NCI-H1436 treated with DMSO at 0.1 percent for 48 hours (cell line): ENCODE measurements at places on chromosomes 6 and 20.

DNA sequence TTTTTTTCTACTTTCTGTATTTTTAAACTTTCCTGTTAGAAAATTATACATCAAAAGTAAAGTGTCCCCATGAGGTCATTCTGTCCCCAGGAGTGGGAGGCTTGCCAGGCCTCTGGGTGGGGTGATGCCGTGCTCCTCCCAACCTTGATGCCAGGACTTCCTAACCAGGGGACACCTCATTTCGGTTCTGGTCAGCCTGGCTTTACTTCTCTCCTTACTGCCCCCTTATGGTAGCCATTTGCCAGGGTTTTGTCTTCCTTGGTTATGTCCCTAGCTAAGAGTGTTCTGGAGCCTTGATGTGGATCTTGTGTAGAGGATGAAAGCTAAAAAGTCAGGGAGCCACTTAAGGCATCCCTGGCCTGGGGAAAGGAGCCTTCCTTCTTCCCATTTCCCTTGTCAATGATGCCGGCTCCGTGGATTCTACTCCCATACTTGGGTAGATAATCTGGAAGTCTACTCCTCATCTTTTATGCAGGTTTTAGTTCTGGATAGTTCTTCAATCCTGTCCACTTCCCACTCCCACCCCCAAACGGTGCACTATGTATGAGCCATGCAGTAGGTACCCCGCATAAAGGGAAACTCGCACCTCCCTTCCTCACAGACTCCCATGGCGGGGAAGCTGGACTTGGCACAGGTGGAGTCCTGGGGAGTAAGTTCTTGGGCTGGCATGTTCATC, 164.1 kb upstream of the SALL4 start:
- no peak for DNase-seq

GRCh38 chr6:112202639-112203341, 51.6 kb downstream of the LAMA4 start:
- DNase-seq, result no peak

GRCh38 chr6:146301764-146302163, 241.9 kb upstream of the RAB32 start:
- DNase-seq, result no peak

- DNase-seq, result no peak
Measured at GRCh38 chr20:47479506-47479905, 22.2 kb upstream of the NCOA3 start.

GRCh38 chr6:71254323-71254722, 34.3 kb upstream of the OGFRL1 start:
- no peak for DNase-seq

DNA sequence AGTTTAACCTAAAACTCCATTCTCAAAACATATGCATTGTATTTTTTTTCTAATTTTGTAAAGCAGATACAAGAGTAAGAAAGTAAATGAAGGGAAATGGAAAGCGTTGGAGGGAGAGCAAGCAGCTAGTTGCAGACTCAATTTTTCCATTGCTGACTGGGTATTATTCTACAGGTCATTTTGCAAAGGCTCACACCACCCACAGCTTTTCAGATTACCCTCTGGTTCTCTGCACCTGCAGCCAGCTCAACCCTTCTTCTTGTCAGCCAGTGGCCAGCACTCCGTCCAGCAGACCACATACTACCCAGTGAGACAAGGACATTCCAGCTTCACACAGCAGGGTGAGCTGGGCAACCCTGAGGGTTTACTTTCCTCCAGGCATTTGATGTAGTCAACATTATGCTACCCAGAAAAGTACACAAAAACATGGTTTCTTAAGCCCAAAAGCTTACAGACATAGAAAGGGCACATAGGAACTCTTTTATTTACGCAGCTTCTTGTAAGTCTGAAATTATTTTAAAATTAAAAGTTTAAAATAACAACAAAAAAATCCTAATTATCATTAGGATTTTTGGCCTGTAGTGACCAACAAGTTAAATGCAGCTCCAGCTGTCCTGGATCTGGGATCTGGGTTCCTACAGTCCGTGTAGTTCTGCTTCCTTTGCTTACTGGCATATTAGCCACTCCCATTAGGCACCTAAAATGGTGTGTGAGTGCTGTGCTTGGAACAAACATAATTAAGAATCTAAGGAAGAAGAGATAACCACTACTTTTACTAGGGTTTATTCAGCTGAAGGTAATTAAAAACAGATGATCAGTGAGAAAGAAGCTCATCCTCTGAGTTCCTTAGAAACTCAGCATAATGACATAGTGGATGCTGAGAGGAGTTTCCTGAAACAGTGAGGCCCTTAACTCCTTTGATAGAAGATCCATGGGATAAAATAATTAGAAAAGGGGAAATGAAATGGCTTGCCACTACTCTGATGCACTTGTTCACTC, 185.3 kb downstream of the PKHD1 start:
- no peak for DNase-seq

DNA sequence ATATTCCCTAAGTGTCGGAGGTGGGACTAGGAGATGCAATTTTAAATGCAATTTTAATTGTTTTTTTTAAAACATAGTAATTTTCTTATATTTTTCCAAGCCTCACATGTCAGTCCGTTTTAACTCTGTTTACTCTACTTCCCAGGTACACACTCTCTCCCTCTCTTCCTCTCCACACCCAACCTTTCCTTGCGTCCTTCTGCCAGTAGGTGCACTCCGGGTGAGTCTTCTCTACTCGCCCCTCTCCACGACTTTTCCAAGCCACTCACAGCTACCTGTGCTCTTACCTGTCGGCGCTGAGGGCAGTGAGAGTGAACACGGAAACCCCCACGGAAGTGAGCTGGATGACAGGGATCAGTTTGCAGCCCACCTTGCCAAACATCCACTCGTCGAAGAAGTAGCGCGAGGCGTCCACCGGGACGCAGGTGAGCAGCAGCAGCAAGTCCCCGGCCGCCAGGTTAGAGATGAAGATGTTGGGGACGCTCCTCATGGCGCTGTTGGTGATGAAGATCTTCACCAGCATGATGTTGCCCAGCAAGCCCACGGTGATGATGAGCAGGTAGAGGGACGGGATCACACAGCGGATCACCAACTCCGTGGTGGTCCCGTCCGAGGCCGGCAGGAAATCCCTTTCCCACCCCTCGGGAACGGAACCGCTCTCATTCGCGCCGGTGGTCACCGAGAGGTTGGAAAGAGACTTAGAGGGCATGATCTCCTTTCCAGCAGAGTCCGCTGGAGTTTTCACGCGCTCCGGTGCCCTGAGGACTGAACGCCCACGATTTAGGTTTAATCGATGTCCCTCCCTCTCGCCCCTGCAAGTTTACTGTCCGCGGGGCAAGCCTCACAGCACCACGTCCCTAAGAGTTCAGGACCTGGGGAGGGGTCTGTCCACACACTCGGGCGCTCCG, 44.5 kb upstream of the GJE1 start:
- DNase-seq, result no peak

GRCh38 chr20:33062105-33062824, 8.6 kb downstream of the BPIFB3 start:
- no peak for DNase-seq

DNA sequence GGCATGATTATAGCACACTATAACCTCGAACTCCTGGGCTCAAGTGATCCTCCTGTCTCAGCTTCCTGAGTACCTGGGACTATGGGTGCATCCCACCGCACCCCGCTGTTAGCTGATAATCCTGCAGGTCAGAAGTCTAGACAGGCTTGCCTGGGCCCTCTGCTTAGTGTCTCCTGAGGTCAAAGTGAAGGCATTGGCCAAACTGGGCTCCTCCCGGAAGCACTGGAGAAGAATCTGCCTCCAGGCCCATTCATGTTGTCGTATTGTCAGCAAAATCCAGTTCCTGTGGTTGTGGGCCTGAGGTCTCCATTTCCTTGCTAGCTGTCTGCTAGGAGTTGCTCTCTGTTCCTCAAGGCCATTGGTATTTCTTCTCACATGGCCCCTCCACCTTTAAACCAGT, 6.3 kb upstream of the MROH8 start:
- DNase-seq, result no peak

- DNase-seq, result no peak
Measured at GRCh38 chr6:137810554-137811120, 56.4 kb upstream of the TNFAIP3 start.

DNA sequence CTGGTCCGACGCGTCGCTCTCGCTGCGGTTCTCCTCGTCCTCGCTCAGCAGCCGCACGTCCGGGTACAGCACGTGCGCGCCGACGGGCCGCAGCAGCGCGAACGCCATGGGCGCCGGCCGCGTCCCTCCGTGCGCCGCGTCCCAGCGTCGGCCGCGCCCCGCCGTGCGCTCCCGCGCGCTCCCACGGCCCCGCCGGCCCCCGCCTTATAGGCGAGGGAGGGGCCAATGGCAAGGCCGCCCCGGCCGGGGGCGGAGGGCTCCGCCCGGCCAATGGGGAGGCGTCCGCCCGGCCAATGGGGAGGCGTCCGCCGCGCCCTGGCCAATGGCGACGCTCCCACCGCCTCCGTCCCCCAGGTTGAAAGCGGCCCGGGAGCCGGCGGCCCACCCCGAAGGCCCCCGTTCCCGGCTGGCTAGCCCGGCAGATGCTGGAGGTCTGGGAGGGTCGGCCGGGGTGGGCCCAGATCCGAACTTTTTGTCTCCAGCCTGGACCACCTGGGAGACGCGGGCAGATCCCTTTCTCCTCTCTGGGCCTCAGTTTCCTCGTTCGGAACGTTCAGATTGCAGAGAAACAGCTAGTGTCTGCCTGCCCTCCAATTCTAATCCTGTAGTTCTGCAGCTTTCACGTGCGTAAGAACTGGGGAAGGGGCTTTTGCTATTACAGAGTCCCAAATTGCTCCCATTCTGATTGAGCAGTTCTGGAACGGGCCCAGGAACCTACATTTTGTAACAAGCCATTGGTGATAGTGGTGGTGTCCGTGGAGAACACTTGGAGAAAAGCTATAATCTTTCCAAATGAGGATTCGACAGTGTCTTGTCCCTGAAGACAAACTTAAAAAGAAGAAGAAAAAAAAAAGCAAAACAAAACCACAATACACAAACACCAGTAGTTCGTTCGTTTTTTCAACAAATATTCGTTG, at the start of gene TCF15:
Gene TCF15, minus strand, starts transcription at position 180 of the 917 bp plus-strand sequence. Its CDS starts 72 bp downstream, at position 108.
- no peak for DNase-seq

DNA sequence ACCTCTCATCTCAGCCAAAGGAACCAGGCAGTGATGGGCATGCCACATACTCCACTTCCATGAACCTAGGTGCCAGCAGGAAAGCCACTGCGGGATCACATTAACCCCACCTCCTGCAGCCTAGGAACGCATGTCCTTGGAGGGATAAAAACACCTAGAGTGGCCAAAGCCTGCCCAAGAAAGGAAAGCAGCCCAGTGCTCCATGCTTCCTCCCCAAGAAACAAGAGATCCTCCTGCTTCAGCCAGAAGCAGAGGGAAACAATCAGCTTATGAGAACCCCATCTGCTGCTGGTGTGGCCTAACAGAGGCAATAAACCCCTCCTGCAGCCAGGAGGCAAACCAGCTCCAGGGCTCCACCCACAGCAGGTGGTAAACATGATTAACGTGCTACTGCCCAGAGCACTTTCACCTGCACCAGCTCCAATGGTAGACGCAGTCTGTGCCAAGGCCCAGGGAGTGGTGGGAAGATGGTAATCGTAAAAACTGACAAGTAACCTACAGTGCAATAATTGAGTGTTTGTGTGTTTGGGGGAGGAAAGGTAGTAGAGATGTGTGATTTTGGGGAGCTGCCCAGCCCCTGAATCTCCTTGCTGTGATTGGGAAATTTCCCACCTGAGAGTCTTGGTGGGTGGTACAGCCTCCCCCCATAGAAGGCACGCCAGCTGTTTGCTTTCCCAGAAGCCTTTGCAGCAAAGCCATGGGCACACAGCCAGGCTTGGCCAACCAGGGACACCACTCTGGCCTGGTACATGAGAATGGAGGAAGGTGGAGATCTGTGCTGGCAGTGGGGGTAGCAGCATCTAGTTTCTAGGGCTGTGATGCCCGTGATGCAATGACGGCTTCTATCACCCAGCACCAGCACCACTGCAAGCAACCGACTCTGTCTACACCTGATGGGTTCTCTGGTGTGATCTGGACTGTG, 50.6 kb upstream of the TBC1D7 start:
- DNase-seq, result peak; percentile 38

DNA sequence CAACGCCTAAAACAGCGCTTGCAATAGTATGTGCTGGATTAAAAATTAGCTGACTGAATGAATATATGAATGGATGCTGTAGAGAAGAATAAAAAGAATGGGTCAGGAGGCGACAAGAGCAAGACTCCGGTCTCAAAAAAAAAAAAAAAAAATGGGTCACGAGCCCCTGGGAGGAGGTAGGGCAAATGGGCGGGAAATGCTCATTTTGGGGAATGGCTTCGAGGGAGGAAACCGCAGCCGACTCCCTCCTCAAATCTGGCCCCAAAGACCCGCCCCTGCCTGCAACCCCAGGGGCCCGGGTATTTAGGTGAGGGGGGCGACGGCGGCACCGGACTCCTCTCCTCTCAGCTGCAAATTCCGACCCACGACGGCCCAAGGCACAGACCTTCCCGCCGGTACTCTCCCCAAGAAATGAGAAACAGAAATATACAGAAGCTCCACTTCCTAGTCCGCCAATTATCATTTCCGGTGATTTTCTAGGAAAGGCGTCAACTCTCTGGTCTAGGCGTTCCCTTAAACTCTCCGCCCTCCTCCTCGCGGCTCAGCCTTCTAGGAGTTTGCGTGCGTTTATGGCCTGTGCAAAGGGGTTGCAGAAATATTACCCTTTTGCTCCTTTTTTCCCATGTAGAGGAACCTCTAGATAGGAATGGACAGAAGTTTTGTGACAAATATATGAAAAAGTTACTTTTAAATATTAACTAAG, at the start of gene ZNF311:
Gene ZNF311, minus strand, starts transcription at position 133 of the 703 bp plus-strand sequence. CDS start 1,361 bp downstream, outside the sequence.
- DNase-seq, result no peak

GRCh38 chr6:150720774-150721233, 121.1 kb downstream of the PLEKHG1 start:
- no peak for DNase-seq

DNA sequence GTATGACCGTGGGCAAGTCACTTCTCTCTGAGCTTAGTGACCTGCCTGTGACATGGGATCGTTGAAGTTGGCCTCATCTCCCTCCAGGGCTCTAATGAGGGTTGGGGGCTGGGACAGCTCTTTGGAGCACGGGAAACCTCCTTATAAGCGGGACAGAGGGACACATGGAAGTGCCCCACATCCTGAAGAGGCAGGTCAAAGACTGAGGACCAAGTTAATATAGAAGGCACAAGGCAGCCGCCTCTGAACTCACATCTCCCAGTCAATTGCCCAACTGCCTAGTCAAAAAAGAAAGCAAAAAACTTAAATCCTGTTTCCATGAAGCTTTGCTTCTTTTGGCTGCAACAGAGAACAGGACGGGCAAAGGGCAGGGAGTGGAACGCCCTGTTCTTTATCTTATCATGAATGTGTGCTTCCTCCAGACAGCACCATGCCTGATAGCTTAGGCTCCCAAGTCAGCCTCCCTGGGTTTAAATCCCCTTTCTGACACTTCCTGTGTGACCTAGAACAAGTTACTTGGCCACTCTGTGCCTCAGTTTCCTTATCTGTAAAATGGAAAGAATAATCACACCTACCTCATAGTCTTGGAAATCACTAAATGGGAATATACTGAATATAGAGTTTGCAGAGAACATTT, 27.1 kb downstream of the LBP start:
- no peak for DNase-seq

DNA sequence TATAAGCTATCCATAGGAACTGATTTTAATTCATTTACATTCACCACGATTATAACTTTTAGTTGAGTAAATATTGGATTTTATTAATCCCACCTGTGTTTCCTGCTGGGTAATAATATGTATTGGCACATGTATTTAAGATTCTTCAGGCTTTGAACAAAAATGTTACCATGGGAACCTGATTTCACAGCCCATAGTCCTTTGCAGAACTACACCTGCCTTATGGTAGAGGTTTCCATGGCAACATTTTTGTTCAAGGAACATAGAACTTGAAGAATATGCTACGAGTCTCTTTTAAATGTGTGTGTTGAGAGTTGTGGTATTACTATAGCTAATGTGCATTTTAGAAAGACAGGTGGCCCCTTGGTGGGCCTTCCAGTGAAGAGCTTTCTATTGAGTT, 317.4 kb downstream of the SAMD5 start:
- no peak for DNase-seq
